ENCODE measurements at places on chromosomes 7 and 10.

DNA sequence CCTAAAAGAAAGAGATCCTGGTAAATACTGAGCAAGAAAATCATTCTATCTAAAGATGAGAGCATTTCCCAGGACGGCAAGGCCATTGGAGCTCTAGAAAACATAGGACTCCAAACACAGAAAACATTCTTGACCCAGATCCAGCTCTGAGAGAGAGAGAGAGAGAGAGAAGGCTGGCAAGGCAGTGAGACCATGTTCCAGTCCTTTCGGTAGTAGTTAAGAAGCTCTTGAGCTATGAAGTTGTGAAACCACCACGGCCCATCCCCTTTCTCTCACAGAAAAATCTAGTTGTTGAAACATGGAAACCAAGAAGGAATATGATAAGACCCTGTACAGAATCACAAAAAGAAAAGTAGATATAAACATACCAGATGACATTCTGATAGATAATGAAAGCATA is 212.4 kb upstream of the NPSR1 start:
- DNase-seq, result no peak

- DNase-seq, result no peak
Measured at GRCh38 chr7:93728292-93728691, 153.8 kb upstream of the CALCR start.

DNA sequence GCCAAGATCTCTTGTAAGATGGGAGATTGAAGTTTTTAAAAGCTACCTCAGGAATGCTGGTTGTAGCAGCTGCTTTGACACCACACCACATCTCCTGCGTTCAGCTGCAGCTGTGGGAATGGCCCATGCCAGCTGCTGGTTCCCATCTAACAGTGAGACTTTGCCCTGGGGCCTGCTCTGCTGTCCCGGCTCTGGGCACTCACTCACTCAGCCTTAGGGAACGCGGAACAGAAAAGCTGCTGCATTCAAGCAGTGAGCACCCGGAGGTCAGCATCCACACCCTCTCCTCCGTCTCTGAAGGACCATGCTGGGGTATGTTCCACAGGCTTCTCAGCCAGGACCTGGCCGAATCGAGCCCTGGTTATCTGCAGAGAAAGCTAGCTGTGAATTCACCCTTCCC is 197.1 kb upstream of the CXCL12 start:
- no peak for DNase-seq

- DNase-seq, result peak; percentile 60
Measured at GRCh38 chr7:64618785-64619456, 47.0 kb upstream of the ZNF107 start.

Measured in IMR-90 (cell line).